ENCODE measurements at places on chromosomes 6 and 20.

- DNase-seq, result no peak
Measured at GRCh38 chr6:40054186-40054585, 119.9 kb upstream of the MOCS1 start.

DNA sequence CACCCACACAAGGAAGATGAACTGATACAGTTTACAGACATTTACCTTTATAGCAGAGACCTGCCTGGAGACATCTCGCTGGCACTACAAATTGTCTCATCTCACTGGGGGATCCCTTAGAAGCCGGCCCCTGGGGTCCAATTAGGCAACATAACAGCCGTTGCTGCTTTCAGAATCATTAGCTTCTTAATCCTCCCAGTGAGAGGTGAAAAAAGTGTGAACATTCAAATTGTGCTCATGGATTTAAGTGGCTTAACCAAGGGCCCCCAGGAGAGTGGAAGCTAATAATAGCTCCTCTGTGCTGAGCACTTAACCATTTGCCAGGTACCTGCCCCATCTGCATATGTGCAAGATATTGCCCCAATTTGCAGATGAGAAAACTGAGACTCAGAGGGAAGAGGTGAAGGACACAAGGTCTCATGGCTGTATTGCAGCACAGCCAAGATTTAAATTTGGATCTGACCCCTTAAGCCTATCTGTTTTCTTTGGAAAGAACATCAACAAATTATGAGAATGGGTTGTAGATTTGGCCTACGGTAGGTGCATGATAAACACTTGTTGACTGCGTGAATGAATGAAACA, 101.0 kb downstream of the EYA2 start:
- DNase-seq, result no peak

GRCh38 chr20:58752565-58752964, 60.0 kb downstream of the NPEPL1 start:
- DNase-seq, result no peak

DNA sequence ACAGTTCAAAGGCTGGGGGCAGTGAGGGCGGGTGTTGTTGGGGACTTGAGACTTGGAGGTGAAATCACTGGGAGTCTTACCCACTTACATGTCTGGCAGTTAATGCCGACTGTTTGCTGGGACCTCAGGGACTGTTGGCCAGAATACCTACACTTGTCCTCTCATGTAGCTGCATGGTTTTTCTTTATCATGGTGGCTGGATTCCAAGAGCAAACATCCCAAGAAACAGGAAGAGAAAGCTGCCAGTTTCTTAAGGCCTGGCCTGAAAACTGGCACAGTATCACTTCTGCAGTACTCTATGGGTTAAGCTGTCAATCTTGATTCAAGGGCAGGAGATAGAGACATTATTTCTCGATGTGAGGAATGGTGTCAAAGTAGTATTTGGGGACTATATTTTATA, 19.8 kb upstream of the C6orf62 start:
- no peak for DNase-seq

- no peak for DNase-seq
Measured at GRCh38 chr6:56048601-56049000, 173.2 kb upstream of the BMP5 start.

- no peak for DNase-seq
Measured at GRCh38 chr6:75492386-75493153, 1.0 kb downstream of the FILIP1 start.

DNA sequence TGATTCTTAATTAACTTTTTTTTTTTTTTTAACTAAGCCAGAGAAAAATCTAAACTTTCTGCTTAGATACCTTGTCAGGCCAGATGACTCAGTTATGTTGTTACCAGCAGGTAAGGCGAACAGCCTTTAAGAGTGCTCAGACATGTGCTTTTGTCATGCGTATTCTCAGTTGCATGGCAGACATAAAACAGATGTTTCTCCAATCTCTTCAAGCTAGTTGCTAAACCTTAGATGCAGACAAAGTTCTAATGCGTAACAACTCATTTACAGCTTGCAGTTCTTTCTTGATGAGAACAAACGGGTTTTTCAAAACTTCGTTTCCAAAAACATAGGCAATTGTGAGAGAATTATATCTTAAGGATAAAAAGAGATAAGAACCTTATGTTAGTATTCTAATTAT, 49.6 kb upstream of the GFRAL start:
- no peak for DNase-seq

DNA sequence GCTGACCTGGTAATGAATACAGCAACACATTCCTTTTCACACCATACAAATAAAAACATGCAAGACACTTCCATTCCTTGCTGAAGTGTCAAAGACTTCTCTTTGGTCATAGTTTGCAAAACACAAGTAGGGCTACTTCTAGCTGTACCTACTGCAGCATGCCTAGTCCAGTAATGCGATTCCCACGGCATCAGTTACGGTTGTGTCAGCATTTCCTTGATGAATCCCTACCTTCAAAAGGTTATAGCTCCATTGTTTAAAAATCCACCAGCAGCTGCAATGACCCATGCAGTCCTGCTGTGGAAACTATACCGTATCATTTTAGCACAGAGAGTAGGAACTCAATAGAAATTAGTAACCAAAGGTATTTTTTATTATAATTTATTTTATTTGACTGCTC, 1371.5 kb downstream of the EPHA7 start:
- no peak for DNase-seq

DNA sequence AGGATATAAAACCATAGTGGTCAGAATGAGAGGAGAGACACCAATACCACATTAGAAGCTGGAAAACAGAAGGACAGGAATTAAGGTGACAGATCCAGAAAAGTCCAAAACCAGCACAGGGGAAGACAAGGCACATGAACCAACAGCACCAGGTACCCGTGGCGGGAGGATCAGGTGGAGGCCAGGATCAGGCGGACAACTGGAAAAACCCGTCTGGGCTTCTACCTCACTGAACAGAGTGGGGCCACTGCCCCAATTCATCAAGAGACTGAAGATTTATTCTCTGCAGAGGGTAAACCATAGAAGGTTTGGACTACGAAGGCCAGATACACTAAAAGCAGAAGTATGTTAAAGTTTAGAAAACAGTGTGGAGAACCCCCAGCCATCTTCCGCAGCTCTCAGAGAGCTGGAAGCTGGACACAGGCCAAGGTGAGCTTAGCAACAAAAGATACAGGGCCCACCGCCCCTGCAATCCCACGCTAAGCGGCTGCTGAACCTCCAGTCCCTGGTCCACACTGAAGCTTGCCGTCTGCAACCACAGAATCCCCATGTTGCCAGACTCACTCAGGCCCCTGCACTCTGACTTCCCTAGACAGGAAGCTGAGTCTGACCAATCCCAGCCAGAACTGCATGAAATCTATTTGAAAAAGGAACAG, 29.9 kb downstream of the ABHD12 start:
- DNase-seq, result no peak

DNA sequence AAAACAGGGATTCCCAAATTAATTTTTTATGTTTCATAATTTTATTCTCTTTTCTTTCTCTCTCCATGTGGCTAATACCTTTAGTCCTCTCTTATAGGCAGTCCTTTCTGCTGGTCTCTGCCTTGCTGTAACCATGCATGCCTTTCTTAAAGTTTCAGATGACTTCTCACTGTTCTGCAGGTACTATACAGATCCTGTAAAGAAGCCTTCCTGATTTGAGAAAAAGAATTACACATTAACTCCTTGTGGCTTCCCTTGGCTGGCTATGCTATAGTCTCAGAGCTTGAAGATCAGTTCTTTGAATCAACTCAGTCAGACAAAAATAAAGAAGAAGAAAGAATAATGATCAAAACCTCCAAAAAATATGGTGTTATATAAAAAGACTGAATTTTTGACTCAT, 7.3 kb upstream of the GPR63 start:
- no peak for DNase-seq

DNA sequence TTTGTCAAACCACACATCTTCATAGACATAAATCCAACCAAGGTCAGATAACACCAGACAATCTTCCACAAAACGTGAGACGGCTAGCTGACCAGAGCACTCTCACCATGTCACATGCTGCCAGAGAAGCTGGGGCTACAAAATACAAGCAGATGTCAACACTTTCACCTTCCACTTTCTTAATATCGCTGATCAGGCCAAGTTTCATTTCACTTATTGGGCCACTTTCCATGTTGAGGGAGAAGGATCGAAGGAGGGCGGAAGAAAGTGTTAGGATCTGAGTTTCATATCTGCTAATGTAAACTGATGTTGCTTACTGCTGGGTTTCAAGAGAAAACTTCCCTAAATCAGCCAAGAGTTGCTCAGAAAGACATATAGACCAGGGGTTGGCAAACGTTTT, 177.0 kb upstream of the PRDM1 start:
- no peak for DNase-seq

DNA sequence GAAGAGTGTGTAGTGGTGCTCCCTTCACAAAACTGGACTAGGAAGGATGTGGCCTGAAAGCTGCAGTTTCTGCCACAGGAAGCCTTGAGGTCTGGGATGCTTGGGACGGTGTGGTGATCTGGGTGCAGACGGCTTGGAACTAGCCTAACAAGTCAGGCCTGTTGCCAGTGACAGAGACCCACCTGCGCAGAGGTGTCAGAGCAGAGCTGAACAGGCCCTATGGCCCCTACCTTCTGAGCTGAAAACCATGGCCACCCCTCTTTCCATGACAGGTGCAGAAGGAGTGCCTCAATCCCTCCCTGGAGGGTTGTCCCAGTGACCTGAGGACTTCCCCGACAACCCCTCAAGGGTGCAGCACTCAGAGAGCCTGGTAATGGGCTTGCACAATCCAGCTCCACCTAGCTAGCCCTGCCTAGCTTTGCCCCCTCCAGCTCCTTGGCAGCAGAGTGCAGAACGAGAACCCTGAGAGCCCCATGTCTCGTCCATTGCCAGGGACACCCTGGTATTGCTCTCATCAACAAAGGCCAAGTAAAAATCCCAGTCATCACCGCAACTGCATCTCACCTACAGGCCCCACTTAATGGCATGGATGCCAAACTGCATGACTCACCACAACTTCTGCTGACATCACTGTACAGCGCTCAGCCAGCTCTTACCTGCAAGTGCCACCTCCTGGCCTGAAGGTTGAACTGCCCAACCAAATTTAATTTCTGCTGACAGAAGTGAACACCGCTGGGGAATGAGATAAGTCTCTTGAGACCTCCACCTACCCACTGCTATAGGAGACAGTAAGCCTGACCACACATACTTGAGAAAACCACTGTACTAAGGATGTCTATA, 563.1 kb downstream of the TFAP2A start:
- DNase-seq, result no peak

DNA sequence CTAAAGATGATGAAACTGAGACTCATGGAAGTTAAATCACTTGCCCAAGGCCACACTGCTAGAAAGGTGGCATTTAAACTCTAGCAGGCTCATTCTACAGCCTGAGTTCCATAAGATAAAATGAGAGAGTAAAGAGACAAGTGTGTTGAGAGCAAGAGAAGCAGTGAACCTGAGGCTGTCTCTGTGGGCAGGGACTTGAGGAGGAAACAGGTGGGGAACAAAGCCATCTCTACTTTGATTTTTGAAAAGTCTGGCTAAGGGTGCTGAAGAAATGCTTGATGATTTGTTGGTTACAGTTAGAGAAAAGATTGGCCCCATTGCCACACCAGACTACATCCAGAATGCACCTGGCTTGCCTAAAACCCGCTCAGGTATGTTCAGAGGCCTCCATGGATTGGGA, 29.0 kb downstream of the GSS start:
- DNase-seq, result no peak

- no peak for DNase-seq
Measured at GRCh38 chr6:44267252-44267651, 1.9 kb upstream of the NFKBIE start.

GRCh38 chr6:167507376-167507945, 182.6 kb downstream of the TTLL2 start:
- DNase-seq, result no peak

DNA sequence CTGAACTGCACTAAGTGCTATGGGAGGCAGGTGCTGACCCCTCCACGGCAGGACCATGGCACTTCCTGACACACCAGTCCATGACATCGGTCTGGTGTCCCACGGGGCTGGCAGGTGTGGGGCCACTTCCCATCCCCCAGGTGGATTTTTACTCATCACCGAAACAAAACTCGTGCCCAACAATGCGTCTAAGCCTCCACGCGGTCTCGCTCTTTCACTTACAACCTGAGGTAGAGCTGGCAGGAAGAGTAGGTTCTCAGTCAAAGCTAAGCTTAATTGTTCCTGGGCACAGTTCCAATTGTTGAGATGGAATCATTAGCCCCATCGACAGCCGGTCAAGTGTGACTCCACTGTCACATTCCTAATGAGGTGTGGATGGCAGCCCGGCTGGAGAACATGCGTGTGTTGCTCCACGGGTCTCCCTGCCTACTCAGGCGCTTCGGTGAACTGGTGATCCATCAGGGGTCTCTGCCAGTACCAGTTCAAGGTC, 125.7 kb downstream of the SLC23A2 start:
- DNase-seq, result no peak

DNA sequence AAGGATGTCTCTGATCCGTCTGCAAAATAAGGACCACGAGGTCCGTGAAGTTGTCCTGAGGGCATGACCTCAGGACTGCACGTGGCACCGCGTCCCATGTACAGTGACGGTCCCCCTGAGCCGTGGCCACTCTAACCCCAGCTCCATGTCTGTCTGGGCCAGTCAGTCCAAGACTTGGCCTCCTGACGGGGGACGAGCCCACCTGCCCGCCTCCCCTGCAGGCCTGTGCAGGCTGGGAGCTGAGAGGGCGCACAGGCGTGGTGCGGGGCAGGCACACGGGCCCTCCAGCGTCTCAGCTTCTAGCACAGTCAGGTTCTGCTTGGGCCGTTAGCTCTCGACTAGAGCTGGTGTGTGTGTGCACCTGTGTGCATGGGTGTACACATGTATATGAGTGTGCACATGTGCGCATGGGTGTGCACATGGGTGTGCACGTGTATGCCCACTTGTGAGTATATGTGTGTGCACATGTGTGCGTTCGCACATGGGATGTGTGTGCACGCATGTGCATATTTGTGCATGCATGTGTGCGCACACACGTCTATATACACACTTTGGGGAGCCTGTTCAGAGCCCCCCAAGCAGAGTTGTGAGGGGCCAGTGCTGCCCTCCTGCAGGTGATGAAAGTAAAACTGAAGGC, 307.0 kb downstream of the TAF4 start:
- no peak for DNase-seq

GRCh38 chr20:539848-540247, 3.7 kb downstream of the CSNK2A1 start:
- DNase-seq, result no peak

GRCh38 chr20:41981746-41982145, 363.6 kb upstream of the CHD6 start:
- DNase-seq, result no peak

DNA sequence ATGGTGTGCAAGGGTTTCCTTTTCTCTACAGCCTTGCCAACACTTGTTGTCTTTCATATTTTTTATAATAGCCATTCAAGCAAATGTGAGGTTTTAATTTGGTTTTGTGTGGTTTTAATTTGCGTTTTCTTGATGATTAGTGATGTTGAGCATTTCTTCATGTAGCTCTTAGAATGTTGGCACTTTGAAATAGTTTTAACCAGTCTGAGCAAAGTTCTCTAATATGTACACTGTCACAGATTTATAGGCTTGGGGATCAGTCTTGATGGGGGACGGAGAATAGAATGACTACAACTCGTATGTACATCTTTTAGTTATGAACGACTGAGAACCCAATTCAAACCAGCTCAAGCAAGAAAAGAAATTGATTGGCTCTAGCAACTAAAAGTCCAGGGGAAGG, 1003.1 kb downstream of the KIF16B start:
- no peak for DNase-seq

GRCh38 chr6:85360794-85361642, 88.9 kb upstream of the NT5E start:
- no peak for DNase-seq

GRCh38 chr20:8317448-8317847, 185.4 kb downstream of the PLCB1 start:
- no peak for DNase-seq

GRCh38 chr20:35511814-35512420, 17.5 kb downstream of the C20orf173 start:
- no peak for DNase-seq

GRCh38 chr20:47303736-47304135, 52.8 kb downstream of the ZMYND8 start:
- no peak for DNase-seq
